Upper lobe of left lung (tissue), 6 donors: ENCODE measurements at places on chromosomes 11 and 22. TPM values are rescaled to one million over a fixed set of nuclear protein-coding genes. Genes with fewer than 3 reads are reported as not detected.

The RIMBP3C gene
- 0.57 TPM for total RNA-seq

The RANGAP1 gene
- total RNA-seq = 60.8 TPM

The ESAM gene
- 147 TPM for total RNA-seq

The A4GALT gene
- total RNA-seq = 15.7 TPM

The PAMR1 gene
- total RNA-seq = 4.8 TPM

The C1QTNF4 gene
- not detected for total RNA-seq

The NRIP3 gene
- total RNA-seq = 5.5 TPM

The SPI1 gene
- 144 TPM for total RNA-seq

The MN1 gene
- 2.4 TPM for total RNA-seq

The RCOR2 gene
- not detected for total RNA-seq

The KCNE3 gene
- 24.5 TPM for total RNA-seq

The MS4A7 gene
- 90.9 TPM for total RNA-seq
